ENCODE measurements at places on chromosomes 16 and 17. TPM values are rescaled to one million over a fixed set of nuclear protein-coding genes. Genes with fewer than 3 reads are reported as not detected.

DNA sequence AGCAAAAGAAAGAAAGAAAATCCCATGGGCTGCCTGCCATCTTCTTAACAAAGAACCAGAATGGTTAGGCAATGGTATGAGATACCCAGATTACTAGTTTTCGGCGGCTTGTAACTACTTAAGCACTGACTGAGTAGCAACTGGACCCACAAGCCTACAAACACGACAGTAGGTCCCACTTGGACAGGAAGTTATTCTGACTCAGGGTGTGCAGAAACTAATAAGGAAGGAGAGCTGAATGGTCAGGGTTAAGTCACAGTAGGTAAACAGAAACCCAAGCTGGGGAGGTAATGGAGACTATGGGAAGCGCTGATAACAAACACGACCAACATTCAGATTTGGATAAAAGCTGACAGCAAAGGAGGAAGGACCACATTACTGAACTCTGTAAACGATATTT lies 10.4 kb upstream of the HLF start:
- no peak for DNase-seq

SHBG gene
- 2.0 TPM for total RNA-seq

SLC5A11 gene
- 0.45 TPM for total RNA-seq

- DNase-seq: no peak
These were observed 9.5 kb upstream of the PNPO start for GRCh38 chr17:47931848-47932247.

DNA sequence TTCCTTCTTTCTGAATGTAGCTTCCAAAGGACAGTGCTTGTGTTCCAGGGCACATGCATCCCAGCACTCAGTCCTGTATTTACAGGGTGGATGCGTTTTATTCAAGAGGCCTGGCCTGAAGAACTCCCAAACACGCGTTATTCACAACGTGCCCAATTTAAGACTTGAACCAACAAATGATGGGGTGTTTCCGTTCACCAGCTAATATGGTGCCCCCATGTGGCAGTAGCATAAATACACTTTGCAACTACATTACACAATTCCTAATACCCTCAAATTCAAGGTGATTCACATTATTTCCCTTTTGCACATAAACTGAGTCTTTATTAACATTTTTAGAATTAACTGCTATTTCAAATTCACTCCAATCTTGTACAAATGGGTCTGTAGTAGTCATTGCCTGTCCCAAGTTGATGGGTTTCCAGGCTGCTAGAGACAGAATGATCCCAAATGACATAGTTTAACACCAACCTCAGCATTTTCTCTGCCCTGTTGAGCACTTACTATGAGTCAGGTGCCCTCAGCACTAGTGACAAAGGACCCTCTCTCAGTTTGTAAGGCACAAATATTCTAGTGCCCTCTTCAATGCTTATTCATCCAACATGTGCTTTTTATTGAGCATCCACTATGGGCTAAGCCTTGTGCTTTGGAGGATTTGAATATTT lies 26.9 kb downstream of the HSD17B2 start:
- no peak for DNase-seq

DNA sequence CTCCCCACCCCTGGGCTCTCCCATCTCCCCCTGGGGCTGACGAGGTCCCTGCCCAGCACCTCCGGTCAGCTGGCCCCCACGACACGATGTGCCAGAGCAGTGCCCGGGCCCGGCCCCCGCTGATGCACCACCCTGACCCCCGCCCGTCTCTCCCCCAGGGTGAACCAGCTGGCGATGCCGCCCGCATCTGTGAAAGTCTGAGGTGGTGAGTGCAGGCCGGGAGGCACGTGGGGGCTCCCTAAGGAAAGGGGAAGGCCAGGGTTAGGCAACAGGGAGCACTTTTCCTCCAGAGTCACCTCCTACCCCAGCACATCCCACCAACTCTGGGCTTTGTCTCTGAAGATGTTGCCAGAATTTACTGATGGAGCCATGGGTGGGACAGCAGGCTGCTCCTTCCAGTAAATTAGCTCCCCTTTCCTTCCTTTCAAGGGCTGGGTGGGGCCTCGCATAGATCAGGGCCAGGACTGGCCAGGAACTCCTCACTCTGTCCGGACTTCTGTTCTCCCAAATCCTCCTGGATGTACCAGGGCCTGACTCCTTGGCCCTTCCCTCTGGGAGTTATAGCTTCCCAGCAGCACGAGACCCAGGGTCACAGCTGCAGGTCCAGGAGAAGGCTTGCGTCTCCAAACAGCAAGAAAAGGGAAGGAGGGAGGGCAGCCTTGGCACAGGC lies 18.3 kb downstream of the MYBBP1A start:
- no peak for DNase-seq

SEZ6L2 gene
- 19.3 TPM for total RNA-seq

DNA sequence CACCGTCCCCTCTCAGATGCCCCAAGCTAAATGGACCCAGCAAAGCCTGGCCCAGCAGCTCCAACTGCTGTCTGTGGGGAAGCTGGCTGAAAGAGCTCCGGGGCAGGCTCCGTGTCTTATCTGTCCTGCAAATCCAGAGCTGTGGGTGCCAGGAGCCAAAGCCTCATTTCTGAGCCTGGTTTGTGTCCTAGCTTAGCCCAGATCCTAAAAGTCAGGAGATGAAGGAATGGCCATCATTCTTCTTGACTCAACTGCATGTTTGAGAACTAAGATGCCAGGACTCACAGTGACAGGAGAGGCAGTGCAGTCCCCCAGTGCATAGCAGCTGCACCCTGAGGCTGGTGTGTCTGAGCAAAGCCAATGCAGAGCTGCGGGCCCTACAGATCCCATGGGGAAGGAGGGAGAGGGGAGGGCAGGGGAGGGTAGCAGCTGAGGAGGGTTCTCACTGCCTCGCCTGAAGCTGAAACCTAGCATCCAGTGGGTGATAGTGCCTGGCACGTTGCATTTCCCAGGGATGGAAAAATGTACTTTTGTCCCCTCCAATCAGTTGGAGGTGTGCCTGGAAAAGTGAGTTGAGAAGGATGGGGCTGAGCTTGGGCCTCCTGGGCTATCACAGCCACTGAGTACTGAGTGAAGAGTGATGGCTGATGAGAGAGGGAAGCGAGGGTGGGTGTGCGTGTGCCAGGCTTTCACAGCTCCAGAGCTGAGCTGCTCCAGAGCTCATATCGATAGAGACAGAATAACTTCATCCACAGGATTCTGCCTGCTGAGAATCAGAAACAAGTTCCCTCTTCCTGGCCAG lies 24.5 kb upstream of the CD300E start:
- no peak for DNase-seq

- DNase-seq: no peak
These were observed 71.5 kb upstream of the ATF7IP2 start for GRCh38 chr16:10314317-10314716.

PRAC2 gene
- not detected for total RNA-seq

DNA sequence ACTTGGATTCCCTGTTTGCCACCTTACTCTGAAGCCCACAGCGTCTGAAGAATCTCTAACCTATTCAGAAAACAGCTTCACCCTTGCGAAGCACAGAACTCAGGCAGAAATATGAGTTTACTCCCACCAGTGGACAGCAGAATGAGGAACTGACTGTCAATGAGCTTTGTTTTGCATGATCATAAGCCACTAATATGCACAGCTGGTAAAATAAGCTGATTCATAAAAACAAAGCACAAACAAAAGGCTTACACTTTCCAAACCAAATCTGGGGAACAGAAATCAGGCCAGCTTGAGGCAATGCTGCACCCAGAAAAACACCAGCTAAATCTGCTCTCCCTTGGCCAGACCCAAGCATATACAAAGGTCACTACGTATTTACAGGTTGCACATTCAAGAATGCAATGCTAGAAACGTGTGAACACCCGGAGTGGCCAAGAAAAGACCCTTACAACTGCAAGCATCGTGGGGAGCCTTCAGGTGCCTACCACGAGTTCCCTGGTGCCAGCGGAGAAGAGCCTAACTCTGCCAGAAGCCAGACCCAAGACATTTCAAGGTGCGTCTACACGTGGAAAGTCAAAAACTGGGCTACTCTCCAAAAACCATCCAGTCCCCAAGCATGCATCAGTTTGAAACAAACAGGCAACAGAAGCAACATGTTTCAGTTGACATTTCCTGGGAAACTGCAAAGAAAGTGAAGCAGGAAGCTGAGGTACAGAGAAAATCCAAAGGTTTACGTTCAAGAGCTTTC lies 207.1 kb downstream of the ZFHX3 start:
- DNase-seq: no peak

DNA sequence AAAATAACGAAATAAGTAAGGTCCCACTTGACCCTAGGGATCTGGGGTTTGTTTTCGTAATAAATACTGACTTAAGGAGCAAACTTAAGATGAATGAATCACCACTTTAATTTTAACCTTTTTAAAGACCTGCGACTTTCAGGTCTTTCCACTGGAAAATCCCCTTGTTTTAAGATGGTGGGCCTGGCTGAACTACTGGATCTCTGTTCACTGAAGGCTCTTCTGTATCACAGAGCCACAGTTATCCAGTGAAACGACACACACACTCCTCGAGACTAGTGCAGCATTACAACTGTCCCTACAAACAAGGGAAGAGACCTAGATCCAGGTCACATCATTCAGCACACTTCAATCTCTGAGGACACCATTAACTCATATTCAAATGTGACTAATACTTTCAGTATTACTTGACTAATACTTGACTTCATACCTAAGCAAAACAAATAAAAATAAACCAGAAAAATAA lies 299.0 kb downstream of the CEP112 start:
- DNase-seq: no peak

Measured in type B pancreatic cell (in vitro differentiated cells).